ENCODE measurements at places on chromosomes 3 and 15. TPM values are rescaled to one million over a fixed set of nuclear protein-coding genes. Genes with fewer than 3 reads are reported as not detected.

The MEX3B gene
- total RNA-seq, result 0.64 TPM

The GOLGA8N gene
- total RNA-seq, result 22.9 TPM

The NCEH1 gene
- total RNA-seq, result 8.8 TPM

The DPP8 gene
- total RNA-seq, result 44.1 TPM

The TRH gene
- not detected for total RNA-seq

The SLC22A13 gene
- total RNA-seq, result 1.1 TPM

The NANOGP8 gene
- not detected for total RNA-seq

GRCh38 chr15:40941068-40941527 is 12.0 kb downstream of the DLL4 start:
- peak overlapping the region; percentile 11 for H3K4me3 ChIP-seq
- DNase-seq, result no peak
- H3K4me1 ChIP-seq, result peaks cover 30% of the 10 kb centered on the region

- no peak for DNase-seq
- H3K36me3 ChIP-seq, result no peaks in the 10 kb centered on the region
- H3K27me3 ChIP-seq, result no peaks in the 10 kb centered on the region
Measured at GRCh38 chr3:139561255-139561817, 21.8 kb upstream of the RBP1 start.

DNA sequence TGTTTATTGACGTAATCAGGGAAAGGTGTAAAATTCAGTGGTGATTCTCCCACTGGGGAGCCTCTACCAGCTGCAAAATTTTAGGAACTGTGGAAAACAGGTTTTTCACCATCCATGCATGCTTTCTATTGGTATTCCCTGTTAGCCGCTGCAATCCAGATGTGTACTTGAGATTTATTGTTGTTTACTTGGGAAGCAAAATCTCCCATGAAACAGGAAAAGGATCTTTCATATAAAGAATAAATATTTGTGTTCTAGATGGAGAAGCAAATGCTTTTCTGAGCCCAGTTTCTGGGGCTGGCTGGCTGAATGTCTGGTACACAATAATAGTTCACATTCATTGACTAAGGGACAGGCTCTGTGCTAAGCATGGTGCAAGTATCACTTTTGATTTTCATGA is 144.6 kb upstream of the RASGRP1 start:
- no peak overlapping the region for H3K4me3 ChIP-seq
- DNase-seq, result no peak
- H3K4me1 ChIP-seq, result peaks cover 21% of the 10 kb centered on the region
- H3K36me3 ChIP-seq, result peaks cover 14% of the 10 kb centered on the region

DNA sequence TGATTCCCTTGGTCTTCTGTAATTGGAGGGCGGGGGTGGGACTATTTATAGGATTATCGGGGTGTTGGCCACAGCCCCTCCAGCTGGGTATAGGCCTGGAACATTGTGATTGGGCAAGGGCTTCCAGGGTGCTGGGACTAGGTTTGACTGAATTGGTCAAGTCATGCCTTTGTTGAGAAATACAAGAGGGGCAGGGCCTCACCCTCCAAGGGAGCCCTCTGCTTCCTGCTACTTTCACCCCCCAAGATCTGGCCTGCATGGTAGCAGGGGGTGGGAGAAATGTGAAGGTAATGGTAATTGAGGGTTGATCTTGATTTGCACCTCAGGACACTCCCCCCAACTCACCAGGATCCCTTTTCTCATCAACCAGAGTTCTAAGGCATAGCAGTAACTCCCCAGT is 25.2 kb downstream of the TRIM71 start:
- H3K27me3 ChIP-seq, result peaks cover 22% of the 10 kb centered on the region
- no peak overlapping the region for H3K27ac ChIP-seq

DNA sequence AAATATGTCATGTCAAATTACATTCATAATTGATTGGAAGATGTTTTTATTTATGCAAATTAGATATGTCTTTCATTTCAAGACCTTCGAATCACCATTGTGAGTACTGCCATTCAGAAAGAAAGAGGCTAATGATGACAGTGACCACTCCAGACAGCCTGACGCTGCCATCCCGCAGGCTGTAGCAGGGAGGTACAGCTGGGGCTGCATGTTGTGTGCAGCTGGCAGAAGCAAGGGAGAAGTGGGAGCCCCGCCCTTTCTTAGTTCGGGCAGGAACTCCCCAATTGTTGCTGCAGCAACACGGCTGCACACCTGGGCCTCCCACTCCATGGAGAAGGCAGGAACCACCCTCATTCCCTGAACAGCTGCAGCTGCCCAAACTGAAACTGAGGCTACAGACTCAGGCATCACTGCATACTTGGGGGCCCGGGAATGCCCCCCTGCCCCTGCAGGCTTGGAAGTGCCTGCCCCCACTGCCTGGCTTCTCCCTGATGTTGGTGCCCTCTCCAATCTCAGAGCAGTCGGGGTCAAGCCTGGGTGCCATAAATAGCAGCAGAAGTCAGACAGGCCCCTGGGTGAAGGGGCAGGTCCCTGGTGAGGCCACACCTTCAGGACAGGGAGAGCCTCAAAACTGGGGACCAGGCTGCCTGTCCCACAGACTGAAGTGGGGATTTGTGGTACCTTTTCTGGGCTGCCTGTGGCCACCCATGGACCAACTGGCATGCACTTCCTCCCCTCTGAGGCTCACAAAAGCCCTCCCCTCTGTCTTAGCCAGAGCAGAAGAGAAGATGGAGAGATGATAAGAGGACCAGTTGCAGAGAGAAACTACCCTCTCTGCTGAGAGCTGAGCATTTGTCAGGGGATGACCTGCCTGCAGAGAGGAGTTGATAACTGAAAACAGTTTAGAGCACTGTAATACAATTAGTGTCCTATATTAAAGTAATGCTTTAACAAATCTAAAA is 964.6 kb downstream of the SI start:
- DNase-seq, result no peak
- no peaks in the 10 kb centered on the region for H3K27me3 ChIP-seq
- H3K36me3 ChIP-seq, result no peaks in the 10 kb centered on the region
- no peaks in the 10 kb centered on the region for H3K4me1 ChIP-seq
- no peak overlapping the region for H3K27ac ChIP-seq

DNA sequence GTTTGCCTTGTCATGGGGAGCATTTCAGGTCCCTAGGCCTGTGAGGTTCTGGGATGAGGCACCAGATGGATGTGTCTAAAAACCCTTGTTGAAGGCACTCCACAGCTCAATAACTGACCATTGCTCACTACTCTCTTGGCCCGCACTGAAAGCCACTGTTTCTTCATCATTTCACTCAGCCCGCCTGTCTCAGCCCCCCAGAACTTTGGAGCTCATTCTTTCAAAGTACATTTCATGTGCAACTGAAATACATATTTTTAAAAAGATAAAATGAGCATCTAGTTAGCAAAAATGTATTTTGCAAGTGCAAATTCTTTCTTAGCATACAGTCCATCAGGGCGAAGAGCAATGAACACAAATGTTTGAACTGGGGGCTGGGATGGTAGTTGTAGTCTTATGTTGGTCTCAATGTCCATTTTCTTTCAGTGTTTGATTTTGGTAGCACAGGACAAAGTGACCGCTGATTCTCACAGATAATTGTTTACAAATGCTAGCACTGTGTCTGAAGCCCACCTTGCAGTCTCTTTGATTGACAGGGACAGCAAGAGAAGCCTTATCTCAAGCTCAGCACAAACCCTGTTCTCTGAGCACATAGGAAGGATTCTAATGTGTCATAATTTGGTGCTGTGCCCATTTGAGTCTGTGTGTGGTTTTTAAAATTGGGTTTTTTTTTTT is 19.6 kb downstream of the HEMK1 start:
- H3K36me3 ChIP-seq, result peaks cover 14% of the 10 kb centered on the region
- peaks cover 84% of the 10 kb centered on the region for H3K4me1 ChIP-seq
- peak overlapping the region; percentile 48 for H3K4me3 ChIP-seq

- peaks cover 3% of the 10 kb centered on the region for H3K4me1 ChIP-seq
- H3K4me3 ChIP-seq, result no peak overlapping the region
- H3K36me3 ChIP-seq, result no peaks in the 10 kb centered on the region
- H3K27me3 ChIP-seq, result peaks cover 21% of the 10 kb centered on the region
- no peak for DNase-seq
Measured at GRCh38 chr15:89825271-89825940, 10.8 kb upstream of the ANPEP start.

- no peak overlapping the region for H3K4me3 ChIP-seq
- H3K27me3 ChIP-seq, result no peaks in the 10 kb centered on the region
- no peaks in the 10 kb centered on the region for H3K4me1 ChIP-seq
- no peak overlapping the region for H3K27ac ChIP-seq
- peaks cover 4% of the 10 kb centered on the region for H3K36me3 ChIP-seq
Measured at GRCh38 chr3:23979569-23979968, 34.5 kb downstream of the NR1D2 start.

- peaks cover 34% of the 10 kb centered on the region for H3K36me3 ChIP-seq
- H3K27me3 ChIP-seq, result no peaks in the 10 kb centered on the region
- DNase-seq, result no peak
- no peak overlapping the region for H3K4me3 ChIP-seq
- peaks cover 10% of the 10 kb centered on the region for H3K4me1 ChIP-seq
Measured at GRCh38 chr3:196735751-196736150, 3.9 kb upstream of the PAK2 start.

DNA sequence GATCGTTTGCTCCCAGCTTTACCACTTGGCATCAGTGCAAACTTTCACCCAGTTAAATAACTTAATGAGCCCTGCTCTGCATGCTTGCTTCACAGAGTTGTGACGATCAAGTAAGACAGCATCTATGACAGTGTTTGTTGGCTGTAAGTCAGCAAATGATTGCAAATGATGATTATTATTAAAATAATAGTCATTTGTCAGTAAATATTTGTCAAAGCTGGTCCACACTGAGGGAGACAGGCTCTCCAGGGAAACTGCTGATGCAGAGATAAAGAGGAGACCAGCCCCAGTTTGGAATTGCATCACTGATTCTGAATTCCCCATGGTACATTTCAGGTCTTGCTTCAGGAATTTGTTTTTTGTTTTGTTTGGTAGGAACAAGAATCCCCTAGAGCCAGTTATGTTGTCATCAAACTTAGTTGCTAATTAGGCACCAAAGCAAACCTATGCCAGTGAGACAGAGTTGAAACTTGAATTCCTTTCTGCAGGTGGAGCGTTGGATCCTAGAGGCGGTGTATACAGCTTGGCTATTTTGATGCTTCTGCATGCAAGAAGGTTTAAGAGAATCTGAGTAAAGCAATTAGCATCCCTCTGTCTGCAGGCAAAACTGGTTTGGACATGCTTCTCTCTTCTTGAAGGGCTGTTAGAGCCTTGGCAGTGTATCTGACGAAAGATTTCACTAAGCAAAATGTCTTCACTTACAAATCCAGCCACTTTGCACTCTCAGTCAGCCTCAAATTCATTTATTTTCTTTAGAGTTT is 338.6 kb upstream of the TPRG1 start:
- no peaks in the 10 kb centered on the region for H3K27me3 ChIP-seq
- no peak overlapping the region for H3K4me3 ChIP-seq
- no peaks in the 10 kb centered on the region for H3K36me3 ChIP-seq
- no peak overlapping the region for H3K27ac ChIP-seq
- DNase-seq, result no peak

DNA sequence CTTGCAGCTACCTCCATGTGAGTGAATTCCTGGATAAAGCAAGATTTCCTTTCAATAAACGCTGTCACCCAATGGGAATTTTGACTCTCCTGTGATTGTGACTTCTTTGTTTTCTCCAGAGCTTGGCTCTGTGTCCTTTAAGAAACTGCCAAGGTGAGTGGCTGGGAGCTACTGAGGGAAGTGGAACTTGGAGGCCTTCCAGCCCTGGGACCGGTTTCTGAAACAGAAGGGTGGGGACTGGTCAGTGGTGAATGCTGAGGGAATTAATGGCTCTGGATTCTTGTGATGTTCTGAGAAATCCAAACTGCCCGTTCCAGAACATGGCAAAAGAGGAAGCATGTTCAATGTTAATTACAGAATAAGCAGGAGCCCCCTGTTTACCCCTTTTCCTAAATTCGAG is 41.1 kb upstream of the MYZAP start:
- no peak overlapping the region for H3K27ac ChIP-seq
- no peaks in the 10 kb centered on the region for H3K4me1 ChIP-seq
- H3K27me3 ChIP-seq, result peaks cover 12% of the 10 kb centered on the region
- H3K36me3 ChIP-seq, result no peaks in the 10 kb centered on the region
- no peak overlapping the region for H3K4me3 ChIP-seq
- DNase-seq, result no peak

- H3K27me3 ChIP-seq, result no peaks in the 10 kb centered on the region
- peaks cover 3% of the 10 kb centered on the region for H3K36me3 ChIP-seq
- H3K4me3 ChIP-seq, result peak overlapping the region; percentile 95
- peaks cover 43% of the 10 kb centered on the region for H3K4me1 ChIP-seq
- peak overlapping the region; percentile 100 for H3K27ac ChIP-seq
- peak; percentile 76 for DNase-seq
Measured at GRCh38 chr3:33439546-33440327, 468 bp downstream of the UBP1 start.

DNA sequence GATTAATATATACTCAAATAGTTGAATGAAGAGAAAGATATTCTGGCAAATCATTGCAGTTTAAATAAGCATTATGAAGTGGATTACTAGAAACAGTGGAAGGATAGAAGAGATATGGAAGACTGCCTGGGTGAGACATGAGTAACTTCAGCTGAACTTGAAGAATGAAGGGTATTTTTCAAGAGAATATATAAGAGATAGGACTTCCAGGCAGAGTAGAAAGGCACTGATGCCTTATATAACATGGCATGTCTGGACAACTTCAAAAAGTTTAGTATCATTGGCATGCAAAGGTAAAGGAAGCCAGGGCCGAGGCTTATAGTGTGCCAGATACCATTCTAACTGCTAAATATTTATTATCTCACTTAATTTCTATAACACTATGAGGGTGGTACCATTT is 126.5 kb upstream of the SLC7A14 start:
- H3K36me3 ChIP-seq, result no peaks in the 10 kb centered on the region
- no peak overlapping the region for H3K27ac ChIP-seq
- no peak for DNase-seq
- no peaks in the 10 kb centered on the region for H3K4me1 ChIP-seq

GRCh38 chr3:2262204-2262603 is 163.5 kb downstream of the CNTN4 start:
- no peaks in the 10 kb centered on the region for H3K27me3 ChIP-seq
- H3K4me1 ChIP-seq, result no peaks in the 10 kb centered on the region
- H3K27ac ChIP-seq, result no peak overlapping the region
- DNase-seq, result no peak
- no peak overlapping the region for H3K4me3 ChIP-seq
- no peaks in the 10 kb centered on the region for H3K36me3 ChIP-seq

DNA sequence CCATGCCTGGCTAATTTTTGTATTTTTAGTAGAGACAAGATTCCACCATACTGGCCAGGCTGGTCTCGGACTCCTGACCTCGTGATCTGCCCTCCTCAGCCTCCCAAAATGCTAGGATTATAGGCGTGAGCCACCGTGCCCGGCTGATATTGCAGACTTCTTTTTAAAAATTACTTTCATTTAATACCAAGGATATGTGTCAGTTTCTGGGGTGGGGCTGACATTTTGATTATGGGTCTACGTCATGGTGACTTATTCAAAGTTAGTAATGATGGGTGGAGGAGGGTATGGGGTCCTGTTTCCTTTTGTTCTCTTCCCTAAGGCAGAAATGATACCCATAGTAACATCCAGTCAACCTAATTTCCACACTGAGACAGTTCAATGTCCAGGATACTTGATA is 34.7 kb downstream of the GBE1 start:
- DNase-seq, result no peak
- H3K27me3 ChIP-seq, result no peaks in the 10 kb centered on the region
- H3K4me3 ChIP-seq, result no peak overlapping the region
- H3K36me3 ChIP-seq, result peaks cover 8% of the 10 kb centered on the region
- peaks cover 3% of the 10 kb centered on the region for H3K4me1 ChIP-seq

GRCh38 chr3:63896332-63897030 is 15.7 kb downstream of the SCAANT1 start:
- H3K27ac ChIP-seq, result no peak overlapping the region
- no peaks in the 10 kb centered on the region for H3K27me3 ChIP-seq
- H3K4me3 ChIP-seq, result no peak overlapping the region
- H3K36me3 ChIP-seq, result peaks cover 52% of the 10 kb centered on the region
- no peak for DNase-seq
- H3K4me1 ChIP-seq, result peaks cover 37% of the 10 kb centered on the region

- DNase-seq, result no peak
- H3K4me1 ChIP-seq, result peaks cover 6% of the 10 kb centered on the region
- no peak overlapping the region for H3K27ac ChIP-seq
- no peak overlapping the region for H3K4me3 ChIP-seq
Measured at GRCh38 chr3:15161133-15161532, 44.9 kb upstream of the CAPN7 start.

Data from activated CD8-positive, alpha-beta memory T cell treated with anti-CD3 and anti-CD28 coated beads, Interleukin-2, amount 10 ng/mL, durations not matched to agents 7 days and 5 days (primary cell).